ENCODE measurements at places on chromosomes 5 and 9.
A peak's percentile ranks its signal among the peaks of the same experiment; 100 is the strongest.

DNA sequence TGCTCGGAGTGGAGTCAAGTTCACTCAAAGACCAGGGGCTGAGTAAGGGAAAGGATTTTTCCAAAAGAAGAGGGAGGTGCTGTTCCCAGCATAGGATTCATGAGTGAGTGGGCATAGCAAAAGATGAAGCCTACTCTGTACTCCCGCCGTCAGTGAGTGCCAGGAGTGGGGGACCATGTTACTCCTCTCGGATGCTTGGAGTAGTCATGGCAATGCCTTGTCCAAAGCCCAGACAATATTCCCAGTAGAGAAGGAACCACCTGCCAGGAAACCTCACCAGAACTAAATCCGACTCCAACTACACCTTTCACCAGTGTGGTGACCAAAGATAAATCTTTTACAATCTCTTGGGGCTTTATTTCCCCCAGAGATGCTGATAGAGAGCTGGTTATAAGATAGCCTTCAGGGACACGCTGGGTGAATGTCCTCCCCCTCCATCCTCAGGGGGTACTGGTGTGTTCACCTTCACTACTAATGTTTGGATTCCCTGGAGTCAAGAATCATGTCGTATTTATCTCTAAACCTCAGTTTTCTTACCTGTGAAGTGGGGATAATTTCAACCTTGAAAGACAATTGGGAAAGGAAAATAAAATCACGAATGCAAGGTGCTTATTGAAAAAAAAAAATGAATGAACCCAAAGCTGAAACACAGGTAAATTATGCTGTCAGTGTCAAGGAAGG is 165.2 kb downstream of the NSG2 start:
- no peak for ATAC-seq

DNA sequence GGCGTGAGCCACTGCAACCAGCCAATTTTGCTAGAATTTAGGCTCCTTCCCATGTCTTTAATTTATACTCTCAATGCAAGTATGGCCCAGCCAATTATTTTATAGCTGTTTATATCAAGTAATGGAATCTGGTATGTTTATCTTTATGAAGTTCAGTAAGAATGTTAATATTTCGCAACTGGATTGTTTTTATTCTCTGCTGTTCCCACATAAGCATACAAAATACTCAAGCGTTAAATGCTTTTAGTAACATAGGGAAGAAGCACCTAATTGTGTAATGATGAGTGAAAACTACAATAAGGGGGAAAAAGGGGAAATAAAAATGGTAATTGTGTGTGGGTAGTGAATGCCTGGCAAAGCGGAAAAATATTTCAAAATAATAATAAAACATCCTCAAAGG is 21.3 kb downstream of the PWWP2A start:
- ATAC-seq, result no peak

- no peak for ATAC-seq
These were observed 1.7 kb upstream of the TENT4A start for GRCh38 chr5:6711409-6712141.

DNA sequence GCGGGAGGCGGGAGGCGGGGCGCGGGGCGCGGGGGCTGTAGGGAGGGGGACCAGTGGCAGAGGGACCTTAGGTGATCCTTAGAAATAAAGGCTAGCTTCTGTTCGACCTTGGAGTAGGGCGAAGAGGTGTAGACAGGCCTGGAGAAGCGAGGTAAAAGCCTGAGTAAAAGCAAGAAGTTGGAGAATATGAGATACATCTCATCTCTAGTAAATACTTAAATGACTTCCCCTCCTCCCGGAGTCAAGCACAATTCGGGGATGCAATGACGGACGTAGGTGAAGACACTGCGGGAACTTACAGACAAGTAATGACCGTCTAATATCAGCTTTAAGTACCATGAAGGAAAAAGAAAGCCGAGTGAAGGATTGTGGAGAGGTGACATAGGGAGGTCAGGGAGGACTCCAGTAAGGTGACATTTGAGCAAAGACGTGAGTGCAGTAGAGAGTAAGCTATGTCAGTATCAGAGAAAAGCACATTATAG is 466 bp downstream of the SMC2 start:
- no peak for ATAC-seq

GRCh38 chr9:14978022-14979000 is 68.1 kb upstream of the FREM1 start:
- no peak for ATAC-seq

GRCh38 chr5:40618926-40619325 is 60.8 kb upstream of the PTGER4 start:
- no peak for ATAC-seq

GRCh38 chr5:116583085-116583861 is 8.7 kb upstream of the SEMA6A start:
- ATAC-seq, result no peak

DNA sequence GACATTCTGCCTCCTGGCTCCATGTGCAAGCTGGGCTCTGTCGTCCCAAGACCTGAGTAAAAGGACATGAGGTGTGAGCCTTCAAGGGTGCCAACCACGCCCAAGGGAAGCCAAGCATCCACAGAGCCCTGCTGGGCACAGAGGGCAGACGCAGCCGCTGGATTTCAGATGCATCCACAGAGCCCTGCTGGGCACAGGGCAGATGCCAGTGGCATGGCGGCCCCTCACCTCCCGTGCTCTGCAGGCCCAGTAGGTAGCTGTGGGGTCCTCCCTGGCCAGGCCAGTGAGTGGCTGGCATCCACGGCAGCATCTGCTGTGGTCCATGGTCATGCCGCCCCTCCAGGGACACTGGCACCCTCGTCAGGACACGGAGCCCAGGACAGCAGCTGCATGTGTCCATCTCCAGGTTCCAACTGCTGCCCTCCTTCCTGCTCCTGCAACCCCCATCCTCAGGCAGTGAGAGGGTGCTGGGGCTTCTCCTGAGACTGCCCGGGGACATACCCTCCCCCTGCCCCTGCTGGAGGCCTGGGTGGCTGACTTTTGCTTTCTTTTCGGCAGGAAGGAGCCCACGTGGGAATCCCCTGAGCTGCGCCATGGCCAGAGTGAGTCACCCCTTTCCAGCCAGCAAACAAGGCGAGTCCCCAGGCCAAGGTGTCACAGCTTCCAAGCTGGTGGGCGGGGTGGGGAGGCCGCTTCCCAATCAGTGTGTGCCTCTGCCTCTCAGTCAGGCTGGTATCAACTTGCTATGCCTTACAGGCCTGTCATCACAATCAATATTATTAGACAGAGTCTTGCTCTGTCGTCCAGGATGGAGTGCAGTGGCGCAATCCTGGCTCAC is 4.0 kb upstream of the TRAF2 start:
- peak; percentile 57 for ATAC-seq

GRCh38 chr5:81005708-81006107 is 45.5 kb downstream of the RASGRF2 start:
- no peak for ATAC-seq
